CD4-positive, alpha-beta T cell treated with Interleukin-15 for 1 hour (primary cell): ENCODE measurements at places on chromosomes 2 and 18.

DNA sequence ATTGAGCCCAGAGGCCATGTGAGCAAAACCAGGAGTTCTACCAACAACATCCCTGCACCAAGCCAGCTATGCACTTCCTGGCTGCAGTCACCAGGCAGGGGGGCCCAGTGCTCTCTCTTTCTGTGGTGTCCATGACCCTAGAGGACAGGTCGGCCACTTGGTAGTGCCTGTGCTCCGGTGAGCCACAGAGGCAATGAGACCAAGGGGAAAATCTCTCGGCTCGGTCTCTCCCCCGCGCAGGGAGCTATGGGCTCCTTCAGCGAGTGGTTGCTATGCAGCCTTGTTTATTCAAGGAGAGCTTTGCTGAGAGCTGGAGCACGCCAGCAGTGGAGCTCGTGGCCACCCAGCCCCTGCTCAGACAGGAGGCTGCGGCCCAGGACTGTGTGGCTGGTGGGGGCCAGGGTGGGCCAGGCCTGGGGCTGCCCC lies at the start of gene TOGARAM2:
TOGARAM2 (plus strand) TSS at position 283 of the 426 bp plus-strand sequence. CDS start 13,537 bp downstream, outside the sequence.
- DNase-seq, result no peak

GRCh38 chr2:120287183-120288015 lies 34.7 kb downstream of the RALB start:
- no peak for DNase-seq

GRCh38 chr2:10079870-10080535 lies at the start of gene CYS1:
CYS1 (minus strand) TSS chr2:10080411; CDS start chr2:10080223, 188 bp downstream.
- DNase-seq, result no peak

DNA sequence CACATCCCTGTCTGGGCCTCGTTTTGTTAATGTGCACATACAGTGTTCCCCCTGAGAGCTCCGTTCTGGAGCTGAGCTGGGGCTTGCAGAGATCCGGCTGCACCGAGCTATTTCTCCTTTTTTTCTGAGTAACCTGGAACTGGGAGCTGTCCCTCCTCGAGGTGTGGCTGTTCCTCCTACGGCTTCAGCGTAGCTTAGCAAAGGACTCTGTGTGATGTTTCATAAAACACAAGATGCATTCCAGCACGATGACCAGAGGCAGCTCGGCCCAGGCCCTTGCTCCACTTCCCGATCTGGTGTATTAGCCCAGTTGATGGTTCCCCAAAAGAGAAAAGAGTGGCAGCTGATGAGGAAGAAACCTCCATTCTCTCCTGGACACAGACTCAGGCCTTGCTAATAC lies 103.0 kb downstream of the FAM210A start:
- peak; percentile 32 for DNase-seq

GRCh38 chr2:156065912-156066311 lies 266.6 kb downstream of the NR4A2 start:
- no peak for DNase-seq

GRCh38 chr2:5352286-5352685 lies 339.9 kb upstream of the SOX11 start:
- no peak for DNase-seq

GRCh38 chr2:96522304-96523203 lies 14.0 kb upstream of the ARID5A start:
- DNase-seq, result no peak

DNA sequence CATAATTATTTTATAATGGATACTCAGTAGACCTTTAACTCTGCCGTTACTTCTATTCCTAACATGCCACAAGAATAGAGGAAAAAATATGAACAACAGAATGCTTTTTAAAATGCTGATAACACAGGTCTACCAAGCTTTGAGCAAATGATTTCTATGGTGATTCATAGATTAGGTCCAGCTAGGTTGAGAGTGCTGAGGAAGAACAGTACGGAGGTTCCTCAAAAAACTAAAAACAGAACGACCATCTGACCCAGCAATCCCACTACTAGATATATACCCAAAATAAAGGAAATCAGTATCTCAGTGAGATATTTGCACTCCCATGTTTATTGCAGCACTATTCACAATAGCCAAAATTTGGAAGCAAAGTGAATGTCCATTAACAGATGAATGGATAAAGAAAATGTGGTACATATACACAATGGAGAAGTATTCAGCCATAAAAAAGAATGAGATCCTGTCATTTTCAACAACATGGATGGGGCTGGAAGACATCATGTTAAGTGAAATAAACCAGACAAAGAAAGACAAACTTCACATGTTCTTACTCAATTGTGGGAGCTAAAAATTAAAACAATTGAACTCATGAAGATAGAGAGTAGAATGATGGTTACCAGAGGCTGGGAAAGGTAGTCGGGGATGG lies 111.6 kb upstream of the SERTAD2 start:
- DNase-seq, result no peak

DNA sequence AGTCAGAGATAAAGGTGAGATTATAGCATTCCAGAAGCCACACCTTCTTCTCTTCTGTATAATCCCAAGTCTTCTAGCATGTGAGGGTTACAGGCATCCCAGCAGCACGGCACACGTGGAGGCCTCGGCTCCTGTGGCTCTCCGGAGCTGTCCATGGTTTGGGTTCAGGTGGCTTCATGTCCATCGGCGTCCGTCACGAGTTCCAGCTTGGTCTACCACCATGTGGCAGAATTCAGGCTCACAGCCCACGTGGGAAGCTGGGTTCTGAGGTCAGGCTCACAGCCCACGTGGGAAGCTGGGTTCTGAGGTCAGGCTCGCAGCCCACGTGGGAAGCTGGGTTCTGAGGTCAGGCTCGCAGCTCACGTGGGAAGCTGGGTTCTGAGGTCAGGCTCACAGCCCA lies 378.3 kb upstream of the SALL3 start:
- DNase-seq, result no peak

- DNase-seq, result no peak
Measured at GRCh38 chr2:7826656-7827055, 855.2 kb upstream of the ID2 start.

DNA sequence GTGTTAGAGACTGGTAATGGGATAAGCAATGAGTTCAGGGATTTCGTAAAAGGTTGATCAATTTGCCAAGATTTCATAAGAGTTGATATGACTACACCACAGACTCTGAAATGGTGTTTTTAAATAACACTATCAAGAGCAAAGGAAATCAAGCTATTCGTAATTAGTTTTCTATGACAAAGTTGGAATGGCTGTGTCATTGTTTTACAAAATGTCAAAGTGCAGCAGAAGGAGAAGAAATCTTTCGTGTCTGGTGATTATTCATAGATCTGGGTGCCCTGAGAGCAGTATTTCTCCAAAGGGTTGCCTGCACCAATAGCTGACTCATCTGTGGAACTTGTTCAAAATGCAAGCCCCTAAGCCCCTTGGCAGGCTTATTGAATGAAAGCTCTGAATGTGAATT lies 70.1 kb downstream of the NABP1 start:
- DNase-seq, result no peak

- peak; percentile 79 for DNase-seq
Measured at GRCh38 chr18:13382366-13382953, 163.9 kb downstream of the LDLRAD4 start.

DNA sequence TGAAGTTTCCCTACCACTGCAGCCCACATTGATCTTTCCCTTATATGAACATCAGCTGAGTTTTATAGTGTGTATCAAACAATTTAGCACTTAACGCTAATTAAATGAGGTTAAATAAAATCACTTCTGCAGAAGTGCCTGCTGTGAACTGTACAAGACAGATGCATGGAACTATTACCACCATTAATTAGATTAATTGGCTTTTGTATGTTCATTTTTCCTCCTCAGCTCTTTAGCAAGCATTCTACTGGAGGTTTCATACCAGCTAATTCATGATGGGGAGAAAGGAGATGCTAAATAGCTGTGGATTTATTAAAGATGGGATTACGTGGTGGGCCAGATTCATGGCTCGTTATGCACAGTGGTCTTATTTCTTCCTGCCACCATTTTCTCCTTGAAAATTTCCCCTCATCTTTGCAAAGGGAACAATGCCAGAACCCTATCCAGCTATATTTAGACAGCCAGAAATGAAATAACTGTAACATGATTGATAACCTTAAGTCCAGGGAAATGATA lies 96.7 kb downstream of the CNTNAP5 start:
- no peak for DNase-seq

DNA sequence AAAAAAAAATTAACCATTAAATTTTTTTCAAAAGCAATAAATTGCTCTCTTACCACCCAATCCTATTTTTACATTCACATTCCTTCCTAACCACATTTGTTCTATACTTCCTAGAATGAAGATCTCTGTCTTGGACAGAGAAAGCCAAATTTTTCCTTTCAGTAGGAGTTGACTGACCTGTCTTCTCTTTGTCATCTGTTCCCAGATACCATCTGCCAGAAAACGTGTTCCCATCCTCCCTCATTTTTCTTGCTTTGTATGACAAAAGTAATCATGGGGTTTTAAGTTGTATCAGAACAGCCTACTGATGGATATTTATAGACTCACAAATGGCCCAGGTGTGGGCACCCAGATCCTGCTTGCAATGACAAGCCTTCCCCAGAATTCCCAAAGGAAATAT lies 182.1 kb downstream of the CYP26B1 start:
- DNase-seq, result no peak

DNA sequence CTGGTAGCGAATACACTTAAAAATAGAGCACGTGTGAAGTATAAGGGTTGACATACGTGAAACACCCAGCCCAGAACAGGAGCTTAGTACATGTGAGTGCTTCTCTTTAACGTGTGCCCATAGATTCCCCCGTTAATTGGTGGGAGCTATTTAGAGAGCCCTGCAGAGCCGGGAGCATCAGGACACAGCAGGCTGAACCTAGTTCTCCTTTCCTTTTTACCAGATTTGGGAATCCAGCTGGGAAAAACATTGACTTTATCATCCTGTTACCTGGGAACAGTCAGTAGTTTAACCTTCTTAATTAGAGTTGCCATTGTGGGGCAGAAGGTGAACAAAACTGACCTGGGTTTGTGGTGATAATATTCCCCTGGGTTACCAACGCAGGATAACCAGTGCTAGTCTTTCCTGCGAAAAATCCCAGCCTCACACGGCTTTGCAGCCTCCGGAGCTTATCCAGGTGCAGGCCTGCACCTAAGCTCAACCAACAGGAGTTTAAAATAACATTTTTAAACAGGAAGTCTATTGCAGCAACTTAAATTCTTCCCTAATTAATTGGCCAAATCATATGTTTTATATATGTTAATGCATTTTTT lies 78.1 kb upstream of the SPTBN1 start:
- no peak for DNase-seq

- DNase-seq, result no peak
Measured at GRCh38 chr2:105593221-105593967, 151.3 kb upstream of the NCK2 start.

DNA sequence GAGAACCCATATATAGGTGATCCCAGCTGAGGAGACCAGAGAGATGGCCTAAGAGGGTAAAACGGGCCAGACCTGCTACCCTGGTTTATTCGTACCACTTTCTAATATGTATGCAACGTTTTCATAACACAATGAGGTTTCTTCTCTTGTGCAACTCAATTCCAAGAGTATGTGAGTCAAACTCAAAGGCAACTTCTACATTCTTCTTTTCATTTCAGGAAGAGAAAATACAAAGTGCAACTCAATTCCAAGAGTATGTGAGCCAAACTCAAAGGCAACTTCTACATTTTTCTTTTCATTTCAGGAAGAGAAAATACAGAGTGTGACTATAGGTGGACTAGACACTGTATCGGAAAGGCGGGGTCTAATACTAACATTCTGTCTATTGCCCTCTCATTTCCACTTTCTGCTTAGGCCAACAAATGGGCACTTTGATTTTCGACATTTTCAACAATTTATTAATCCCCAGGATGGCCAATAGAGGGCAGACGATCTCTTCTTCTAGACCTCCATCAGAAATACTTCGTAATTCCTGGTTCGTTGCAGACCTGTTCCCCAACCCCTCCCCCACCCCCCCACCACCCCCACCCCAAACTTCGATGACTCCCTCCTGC lies 3.7 kb upstream of the CRIM1 start:
- DNase-seq, result no peak

DNA sequence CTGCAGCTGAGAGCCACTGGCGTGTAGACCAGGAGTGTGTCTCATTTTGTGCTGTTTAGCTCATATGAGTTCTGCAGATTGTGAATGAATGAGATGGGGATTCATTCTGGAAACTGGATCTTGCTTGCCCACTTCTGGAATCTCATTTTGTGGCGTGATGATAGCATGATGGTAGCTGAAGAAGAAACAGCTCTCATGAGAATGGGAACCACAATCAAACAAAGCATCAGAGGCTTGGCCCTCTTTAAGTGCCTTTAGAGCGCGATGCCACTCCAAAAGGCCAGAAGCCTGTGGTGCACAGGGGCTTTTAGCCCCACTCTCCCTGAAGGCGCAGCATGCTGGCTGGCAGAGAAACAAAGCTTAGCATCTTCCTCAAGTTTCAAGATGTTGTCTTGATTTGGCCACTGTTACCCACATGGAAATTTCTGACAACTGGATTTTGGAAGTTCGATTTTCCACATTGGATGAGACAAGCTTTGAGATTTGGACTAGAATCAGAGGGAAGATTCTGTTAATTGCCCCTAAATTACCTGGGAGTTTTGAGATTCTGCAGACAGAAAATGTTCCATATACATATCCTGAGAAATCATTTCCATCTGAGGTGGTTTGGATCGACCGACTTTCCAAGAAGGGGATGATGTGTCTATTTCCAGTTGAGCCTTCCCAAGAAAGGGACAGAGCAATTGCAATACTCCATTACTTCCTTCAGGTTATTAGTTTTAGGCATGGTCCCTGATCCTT lies 234.5 kb downstream of the VAPA start:
- DNase-seq, result no peak

DNA sequence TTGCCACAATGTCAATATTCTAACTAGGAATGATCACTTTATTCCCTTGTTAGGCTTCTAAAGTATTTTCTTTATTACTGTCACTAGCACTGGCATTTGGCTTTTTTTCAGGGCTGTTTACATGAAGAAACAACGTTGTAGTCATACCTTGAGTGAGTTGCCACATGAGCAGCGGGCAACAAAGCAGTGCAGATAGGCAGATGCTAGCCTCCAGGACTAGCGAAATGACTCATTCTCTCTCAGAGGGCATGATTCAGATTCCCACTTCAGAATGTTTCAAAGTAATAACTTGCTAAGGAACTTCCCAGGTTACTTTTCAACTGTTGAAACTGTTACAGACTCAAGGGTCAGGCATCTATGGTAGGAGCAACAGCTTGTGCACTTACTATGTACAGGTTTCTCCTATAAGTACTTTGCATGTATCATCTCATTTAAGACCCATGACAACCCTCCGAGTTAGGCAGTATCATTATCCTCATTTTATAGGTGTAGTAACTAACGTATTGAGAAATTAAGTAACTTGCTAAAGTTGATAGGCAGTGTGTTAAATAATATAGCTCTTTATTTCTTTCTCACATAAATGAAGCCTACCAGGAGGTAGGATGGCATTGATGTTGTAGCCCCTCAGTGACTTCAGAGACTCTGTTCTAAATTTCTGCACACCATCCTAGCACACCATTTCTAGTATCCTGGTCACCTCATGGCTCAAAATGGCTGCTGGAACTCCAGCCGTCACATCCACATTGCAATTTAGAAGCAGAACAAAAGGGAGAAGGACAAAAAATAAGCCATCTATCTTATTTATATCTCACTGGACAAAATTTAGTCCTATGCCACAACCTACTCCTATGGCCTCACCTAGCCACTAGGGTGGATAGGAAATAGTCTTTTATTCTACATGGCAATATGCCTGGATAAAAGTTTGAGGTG lies 83.3 kb downstream of the ICOS start:
- no peak for DNase-seq

GRCh38 chr18:25798046-25798445 lies 292.4 kb downstream of the SS18 start:
- DNase-seq, result no peak

- no peak for DNase-seq
Measured at GRCh38 chr18:33010149-33010548, 237.3 kb upstream of the KLHL14 start.
